ENCODE measurements at places on chromosomes 2 and 18.
A peak's percentile ranks its signal among the peaks of the same experiment; 100 is the strongest.

- no peak for DNase-seq
These were observed 26.9 kb upstream of the KIF5C start for GRCh38 chr2:148848146-148848545.

DNA sequence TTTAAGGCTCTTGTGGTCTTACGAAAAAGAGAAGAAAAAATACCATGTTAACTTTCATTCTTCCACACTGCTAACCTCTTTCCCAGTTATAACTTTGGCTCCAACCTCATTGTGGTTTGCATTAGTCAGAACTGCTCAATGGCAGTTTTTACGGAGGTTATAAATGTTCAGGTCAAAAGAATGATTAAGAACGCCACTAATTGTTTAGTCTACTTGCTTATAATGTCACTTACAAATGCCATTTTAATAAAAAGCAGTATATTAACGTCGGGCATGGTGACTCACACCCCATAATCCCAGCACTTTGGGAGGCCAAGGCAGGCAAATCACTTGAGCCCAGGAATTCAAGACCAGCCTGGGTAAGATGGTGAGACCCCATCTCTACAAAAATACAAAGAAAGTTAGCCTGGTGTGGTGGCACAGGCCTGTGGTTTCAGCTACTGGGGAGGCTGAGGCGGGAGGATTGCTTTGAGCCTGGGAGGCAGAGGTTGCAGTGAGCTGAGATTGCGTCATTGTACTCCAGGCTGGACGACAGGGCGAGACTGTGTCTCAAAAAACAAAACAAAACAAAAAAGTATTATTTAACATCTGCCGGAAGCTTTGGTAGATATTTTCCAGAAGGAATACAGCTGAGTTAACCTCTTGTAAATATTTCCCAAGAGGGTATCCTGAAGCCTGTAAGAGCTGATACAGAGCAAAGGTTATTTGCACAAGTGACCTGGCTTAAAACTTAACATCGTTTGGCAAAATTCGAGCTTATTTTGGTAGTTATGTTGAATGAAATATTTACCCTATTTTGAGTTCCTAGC is 5.1 kb downstream of the AGPS start:
- DNase-seq: peak; percentile 73

DNA sequence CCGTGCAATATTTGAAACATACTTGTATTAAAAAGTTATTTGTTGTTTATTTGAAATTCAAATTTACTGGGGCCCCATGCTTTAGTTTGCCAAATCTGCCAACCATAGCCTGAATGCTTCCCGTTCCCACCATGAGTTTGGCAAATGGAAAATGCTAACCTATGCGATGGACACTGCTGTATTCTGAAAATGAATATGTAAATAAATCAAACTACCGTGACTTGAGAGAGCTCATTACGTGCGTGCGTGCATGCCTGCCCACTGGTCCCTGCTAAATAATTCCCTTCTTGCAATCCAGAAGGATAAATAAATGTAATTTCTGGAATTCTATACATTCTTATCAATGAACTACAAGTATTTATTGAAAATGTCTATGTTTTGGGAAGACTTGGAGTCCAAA is 3.2 kb downstream of the BOD1L2 start:
- no peak for DNase-seq

GRCh38 chr2:210190345-210190744 is 19.1 kb upstream of the KANSL1L start:
- DNase-seq: no peak

DNA sequence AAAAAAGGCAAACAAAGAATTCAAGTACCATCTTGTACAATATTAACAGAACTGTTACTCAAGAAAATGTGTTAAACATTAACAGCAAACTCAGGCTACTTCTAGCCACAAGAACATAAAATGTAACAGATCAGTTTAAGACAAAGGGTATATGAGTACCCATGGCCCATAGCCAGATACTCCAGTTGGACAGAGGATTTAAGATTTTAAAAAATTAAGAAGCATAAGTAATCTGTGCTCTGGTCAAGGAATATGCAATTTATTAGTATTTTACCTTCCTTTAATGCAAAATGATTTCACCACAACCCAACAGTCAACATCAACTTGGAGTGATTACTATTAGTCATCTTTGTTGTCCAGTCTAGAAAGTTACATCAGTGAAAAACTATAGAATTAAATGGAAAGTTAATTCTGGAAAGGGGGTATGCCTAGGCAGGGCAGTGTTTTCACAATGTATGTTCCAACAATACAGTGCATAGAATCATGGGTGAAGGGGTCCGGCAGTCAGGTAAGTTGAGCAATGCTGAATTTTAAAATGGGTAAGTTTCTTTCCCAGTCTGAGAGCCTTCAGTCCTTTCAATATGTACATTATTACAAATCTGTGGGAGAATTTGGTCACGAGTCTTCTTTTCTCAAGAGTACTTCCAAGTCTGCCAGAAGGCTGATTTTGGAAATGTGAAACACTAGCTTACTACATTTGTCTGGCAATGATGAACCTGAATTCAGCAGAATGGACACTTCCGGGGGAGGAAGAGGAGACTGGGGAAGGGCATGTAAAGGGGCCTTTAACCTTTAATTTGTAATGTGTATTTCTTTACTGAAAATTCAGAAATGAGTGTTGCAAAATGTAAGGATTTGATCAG is 34.5 kb downstream of the SFT2D3 start:
- DNase-seq: no peak

- DNase-seq: no peak
These were observed 1768.2 kb downstream of the SUCLG1 start for GRCh38 chr2:82690757-82691411.

- no peak for DNase-seq
These were observed 56.7 kb downstream of the CCDC74A start for GRCh38 chr2:131584380-131584779.

- peak; percentile 60 for DNase-seq
These were observed 13.3 kb downstream of the ATF2 start for GRCh38 chr2:175154661-175155082.

GRCh38 chr2:189086250-189086649 is 93.3 kb downstream of the COL5A2 start:
- no peak for DNase-seq

DNA sequence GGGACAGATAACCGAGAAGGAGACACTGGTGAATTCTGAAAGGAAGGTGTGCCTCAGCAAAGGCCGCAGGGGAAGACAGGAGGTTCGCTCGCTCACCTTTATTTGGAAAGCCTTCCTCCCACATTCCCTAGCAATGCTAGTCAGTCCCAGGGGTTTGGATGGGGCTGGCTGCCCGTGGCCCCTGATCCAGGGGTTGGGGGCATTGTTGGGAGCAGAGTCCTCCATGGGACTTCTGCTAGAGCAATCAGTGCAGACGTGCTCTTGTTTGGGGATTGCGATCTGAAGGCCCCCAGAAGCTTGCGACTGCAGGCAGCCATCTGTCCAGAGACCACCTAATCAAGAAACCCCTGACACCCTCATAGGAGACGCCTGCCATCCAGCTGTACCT is 6.0 kb upstream of the CYP27C1 start:
- DNase-seq: no peak

GRCh38 chr2:236167297-236168109 is 683 bp downstream of the GBX2 start:
- DNase-seq: no peak

DNA sequence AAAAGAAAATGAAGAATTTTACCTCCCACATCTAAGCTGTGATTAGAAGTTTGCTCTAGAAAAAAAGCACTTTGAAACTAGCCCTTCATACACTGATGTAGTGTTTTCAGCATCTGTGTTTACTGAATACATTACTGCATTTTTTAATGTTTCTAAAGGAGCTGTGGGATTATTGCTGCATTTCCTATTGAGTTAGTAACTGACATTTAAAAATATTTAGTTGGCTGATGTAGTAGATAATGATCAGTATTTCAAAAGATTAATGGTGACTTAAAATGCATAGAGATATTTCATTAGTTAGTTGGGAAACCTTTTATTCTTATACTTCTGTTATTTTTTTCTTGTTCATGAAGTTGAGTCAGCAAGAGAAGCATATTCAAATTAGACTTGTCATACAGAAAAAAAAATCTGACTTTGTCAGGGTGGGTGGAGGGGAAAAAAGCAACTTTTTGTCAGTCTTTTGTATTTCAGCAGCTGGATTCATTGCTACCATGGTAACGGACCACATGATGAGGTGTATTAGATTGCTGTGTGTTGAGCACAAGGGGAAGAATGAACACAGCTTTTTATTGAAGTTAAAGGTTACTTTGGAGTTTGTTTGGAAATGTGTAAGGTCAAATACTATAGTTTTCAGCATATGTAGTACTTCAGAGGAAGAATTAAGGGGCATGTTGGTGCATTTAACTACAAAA is at the start of gene DTNA:
TSS of gene DTNA (plus strand) at position 549 of the 692 bp plus-strand sequence. CDS start 45,679 bp downstream, outside the sequence.
- peak; percentile 94 for DNase-seq

DNA sequence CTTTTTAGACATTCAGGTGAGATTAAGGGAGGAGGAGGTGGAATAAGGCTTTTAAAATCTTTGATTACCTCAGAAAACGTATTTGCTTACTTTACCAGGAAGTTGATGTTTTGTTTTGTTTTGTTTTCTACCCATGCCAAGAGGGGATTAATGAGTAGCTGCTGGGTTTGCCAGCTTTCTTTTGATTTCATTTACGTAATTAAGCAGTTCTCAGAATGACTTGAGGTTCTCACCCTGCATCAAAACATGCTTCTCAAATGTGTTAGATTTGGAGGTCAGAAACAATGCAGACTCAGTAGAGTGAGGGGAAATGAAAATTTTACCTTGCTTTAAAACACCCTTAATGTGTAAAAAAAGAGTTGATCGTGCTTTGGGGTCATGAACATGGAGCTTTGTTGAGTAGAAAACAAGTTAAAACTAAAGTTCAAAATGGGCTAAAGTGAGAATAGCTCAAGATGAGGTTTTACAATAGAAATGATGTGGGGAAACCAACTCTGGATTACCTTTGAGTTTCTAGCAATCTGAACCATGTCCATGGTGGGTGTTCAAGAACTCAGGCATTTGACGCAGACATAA is 217.1 kb upstream of the EPAS1 start:
- DNase-seq: no peak

- no peak for DNase-seq
These were observed 165.1 kb upstream of the NDUFV2 start for GRCh38 chr18:8937160-8938094.

- no peak for DNase-seq
These were observed 23.7 kb downstream of the ZNF142 start for GRCh38 chr2:218635719-218636118.

- no peak for DNase-seq
These were observed 228.4 kb upstream of the MMADHC start for GRCh38 chr2:149815941-149816340.

- no peak for DNase-seq
These were observed 32.1 kb upstream of the DOCK10 start for GRCh38 chr2:225074366-225074765.

DNA sequence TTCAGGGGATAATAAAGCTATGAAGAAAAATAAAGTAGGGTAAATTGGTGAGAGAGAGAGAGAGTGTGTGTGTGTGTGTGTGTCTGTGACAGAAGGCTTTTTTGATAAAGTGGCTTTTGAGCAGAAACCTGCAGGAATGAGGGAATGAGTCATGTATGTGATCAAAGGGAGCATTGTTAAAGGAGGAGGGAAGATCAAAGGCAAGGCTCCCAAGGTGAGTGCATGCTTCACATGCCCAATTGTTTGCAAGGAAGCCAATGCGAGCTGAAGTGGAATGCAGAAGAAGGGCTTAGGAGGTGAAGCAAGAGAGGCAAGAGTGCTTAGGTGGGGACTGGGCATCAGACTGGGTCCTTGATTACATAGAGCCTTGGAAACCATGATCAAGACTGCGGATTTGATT is 96.8 kb downstream of the DNAH6 start:
- no peak for DNase-seq

GRCh38 chr2:201984800-201985525 is 48.7 kb upstream of the FZD7 start:
- no peak for DNase-seq
